ENCODE measurements at places on chromosomes 3 and 15.

- DNase-seq: no peak
Observed at GRCh38 chr3:33681667-33682066, 36.4 kb downstream of the CLASP2 start.

DNA sequence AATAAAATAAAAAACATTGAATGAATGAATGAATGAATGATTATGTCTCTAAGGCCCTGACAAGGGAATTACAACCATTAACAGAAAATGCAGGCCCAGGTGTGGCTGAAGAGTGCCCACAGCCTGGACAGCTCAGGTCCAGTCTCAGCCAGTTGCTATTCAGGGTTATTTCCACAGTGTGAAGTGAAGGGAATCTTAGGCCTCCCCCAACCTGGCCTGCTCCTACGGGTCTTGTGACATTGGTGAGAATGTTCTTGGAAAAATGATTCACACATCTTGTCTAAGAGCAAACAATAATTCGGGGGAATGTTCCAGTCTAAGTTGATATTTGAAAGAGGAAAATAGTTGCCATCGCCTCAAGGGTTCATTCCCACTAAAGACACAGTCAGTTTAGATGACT is 37.0 kb downstream of the MINDY4B start:
- no peak for DNase-seq

DNA sequence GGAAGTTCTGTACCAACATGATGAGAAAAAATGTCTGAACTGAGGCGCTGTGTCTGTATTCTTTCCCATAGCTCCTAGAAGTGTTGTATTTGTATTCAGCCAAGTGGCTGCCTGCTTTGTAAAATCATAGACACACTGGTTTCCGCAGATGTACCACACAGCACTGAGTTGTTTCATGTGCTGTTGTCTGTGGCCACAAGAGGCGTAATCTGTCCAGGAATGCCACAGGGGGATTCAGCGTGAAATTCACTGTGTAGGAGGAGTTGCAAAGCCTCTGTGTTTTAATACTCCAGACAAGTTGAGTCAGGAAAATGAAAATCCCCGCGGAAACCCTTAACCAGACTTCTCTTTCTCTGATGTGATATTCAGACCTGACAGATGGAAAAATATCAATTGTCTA is 462.2 kb downstream of the NSUN3 start:
- no peak for DNase-seq

DNA sequence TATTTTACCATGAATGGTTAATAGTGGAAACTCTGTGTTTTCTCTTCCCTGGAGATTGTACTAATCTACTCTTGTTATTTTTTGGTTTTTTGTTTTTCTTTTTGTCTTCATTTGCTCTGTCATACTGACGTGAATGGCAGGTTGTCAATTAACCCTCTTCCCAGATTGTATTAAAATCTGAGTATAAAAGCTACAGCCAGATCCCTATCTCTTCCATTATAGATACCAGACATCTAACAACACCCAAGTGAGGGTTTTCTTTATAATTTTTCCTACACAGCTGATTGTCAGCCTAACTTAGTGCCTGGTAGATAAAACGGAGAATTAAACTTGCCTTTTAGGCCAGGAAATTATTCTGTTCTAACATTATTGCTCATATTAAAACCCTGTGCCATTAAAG is 162.6 kb downstream of the IL5RA start:
- no peak for DNase-seq

DNA sequence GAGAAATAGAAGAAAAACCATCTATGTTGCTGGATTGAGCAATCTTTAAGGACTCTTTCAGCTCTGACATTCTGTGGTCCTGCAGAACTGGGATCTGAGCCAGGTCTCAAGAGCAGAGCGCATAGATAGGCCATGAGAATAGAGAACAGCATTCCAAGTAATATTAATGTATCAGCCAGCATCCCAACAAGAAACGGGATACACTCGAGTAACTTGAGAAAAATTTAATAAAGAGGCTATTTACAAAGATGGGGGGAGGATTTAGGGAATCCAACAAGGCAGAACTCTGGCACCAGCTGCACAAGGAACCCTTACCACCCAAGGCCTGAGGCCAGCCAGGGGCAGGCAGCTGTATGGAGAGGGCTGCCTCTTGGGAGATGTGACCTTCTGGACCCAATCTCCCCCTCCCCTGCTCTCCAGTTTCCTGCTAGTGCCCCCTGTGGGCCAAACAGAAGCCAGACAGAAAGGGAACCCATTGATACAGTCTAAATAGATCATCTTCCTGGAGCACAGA is 8.2 kb downstream of the TMOD2 start:
- DNase-seq: no peak

GRCh38 chr15:69557020-69557706 is 104.5 kb downstream of the RPLP1 start:
- no peak for DNase-seq
